Astrocyte (in vitro differentiated cells and primary cell): ENCODE measurements at places on chromosomes 11 and 22.
A peak's percentile ranks its signal among the peaks of the same experiment; 100 is the strongest.

GRCh38 chr11:2835296-2835695, 50.3 kb downstream of the CDKN1C start:
- peak; percentile 58 for DNase-seq

- peak; percentile 32 for DNase-seq
Observed at GRCh38 chr11:83235825-83236224, 42.3 kb downstream of the ANKRD42 start.

- no peak for DNase-seq
Observed at GRCh38 chr11:133950874-133951326, 5.9 kb downstream of the IGSF9B start.

DNA sequence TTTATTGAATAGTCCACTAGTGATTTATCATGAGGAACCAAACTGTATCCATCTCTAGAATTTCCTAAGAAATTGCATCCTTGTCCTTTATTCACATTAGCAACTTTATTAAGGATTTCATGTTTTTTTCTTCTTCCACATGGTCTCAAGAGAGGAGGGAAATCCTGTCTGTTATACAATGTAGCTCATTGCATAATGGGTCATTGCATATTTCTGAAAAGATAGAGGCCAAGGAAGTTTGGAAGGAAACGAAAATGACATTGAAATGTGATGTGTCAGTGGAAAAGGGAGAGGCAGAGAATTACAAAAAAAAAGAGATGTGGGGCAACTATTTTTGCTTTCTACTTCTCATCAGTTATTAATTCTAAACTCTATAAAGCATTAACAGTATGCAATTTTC, 353.1 kb downstream of the METTL15 start:
- DNase-seq, result peak; percentile 32

GRCh38 chr11:78208257-78209165, 19.8 kb downstream of the USP35 start:
- DNase-seq, result no peak

- DNase-seq, result no peak
Observed at GRCh38 chr11:18203723-18204122, 31.1 kb downstream of the MRGPRX4 start.
